Activated CD4-positive, alpha-beta memory T cell treated with anti-CD3 and anti-CD28 coated beads, Interleukin-2, amount 10 ng/mL, durations not matched to agents 7 days and 5 days (primary cell): ENCODE measurements at places on chromosomes 6 and 20.
A peak's percentile ranks its signal among the peaks of the same experiment; 100 is the strongest.

DNA sequence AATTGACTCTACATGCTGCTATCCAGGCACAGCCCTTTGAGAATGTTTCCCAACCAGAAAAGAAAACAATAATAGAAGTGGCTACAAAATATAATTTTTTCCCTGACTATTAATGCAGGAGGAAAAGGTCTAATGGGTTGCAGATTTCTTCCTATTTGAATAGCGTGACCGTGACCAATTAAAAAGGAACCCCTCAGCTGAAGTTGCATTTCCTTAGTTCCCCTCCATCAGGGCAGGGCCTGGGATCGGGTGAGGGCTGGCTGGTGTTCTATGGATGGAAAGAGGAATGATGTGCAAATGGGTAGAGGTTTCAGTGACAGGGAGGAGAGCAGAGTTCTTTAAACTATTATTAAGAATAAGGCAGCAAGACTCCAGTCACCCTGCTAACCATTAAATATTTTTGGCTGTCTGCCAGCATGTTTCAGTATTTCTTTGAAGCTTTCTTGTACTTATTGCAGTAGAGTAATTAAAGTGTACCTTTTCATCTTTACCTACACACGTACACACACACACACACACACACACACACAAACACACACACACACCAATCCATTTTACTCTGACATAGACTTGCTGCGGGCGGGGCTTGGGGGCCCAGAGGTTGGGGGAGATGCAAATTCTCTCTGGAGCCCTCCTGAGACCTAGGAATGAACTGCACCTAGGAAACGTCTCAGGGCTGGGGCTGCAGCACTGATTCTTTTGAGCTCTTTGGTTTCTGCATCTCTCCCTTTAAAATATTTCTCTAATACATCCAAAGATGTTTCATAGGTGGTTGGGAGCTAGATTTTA lies 154.8 kb upstream of the SLC35B3 start:
- no peaks in the 10 kb centered on the region for H3K36me3 ChIP-seq
- H3K4me3 ChIP-seq = no peak overlapping the region
- no peaks in the 10 kb centered on the region for H3K4me1 ChIP-seq
- H3K27ac ChIP-seq = no peak overlapping the region
- no peaks in the 10 kb centered on the region for H3K27me3 ChIP-seq

GRCh38 chr20:25469558-25469957 lies 62.1 kb downstream of the GINS1 start:
- no peaks in the 10 kb centered on the region for H3K36me3 ChIP-seq
- no peak for DNase-seq
- H3K27ac ChIP-seq = no peak overlapping the region
- no peaks in the 10 kb centered on the region for H3K4me1 ChIP-seq
- no peak overlapping the region for H3K4me3 ChIP-seq
- H3K27me3 ChIP-seq = no peaks in the 10 kb centered on the region

DNA sequence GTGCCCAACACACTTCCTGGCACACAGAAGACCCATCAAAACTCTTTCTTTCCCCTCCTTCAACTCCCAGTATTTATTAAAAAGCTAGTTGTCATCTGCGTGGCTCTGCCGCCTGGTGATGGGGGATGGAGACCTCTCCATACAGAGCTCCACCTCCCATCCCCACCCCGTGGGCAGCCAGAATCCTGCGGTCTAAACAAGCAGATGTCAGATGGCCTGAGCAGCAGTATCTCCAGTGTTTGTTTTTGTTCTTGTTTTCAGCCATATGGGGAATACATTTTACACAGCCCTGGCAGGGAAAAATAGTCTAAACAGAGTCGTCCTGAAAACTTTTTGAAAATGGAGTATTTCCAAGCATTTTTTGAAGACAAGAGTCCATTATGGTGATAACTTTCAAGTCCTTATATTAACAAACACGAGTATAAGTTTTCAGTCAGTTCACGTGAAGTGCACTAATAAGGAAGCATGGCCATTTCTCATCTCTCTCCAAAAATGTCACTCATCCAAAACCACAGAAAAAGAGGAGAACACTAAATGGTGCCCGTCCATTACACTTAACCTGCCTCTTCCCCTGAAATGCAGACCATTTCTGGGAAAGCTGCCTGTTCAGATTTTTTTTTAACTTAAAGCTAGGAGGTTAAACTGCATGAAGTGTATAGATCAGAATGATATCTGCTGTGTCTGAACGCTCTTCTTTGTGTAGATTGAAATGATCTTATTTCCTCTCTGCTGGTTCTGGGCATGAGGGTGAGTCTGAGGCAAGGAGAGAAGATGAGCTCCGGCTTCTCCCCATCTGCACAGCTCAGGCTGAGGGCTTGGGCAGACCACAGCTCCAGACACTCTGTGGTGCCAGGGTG lies 91.0 kb downstream of the TCP11 start:
- no peak overlapping the region for H3K4me3 ChIP-seq
- DNase-seq = no peak
- no peak overlapping the region for H3K27ac ChIP-seq

GRCh38 chr6:3912361-3913076 lies 63.3 kb downstream of the FAM50B start:
- H3K27ac ChIP-seq = no peak overlapping the region
- H3K27me3 ChIP-seq = peaks cover 40% of the 10 kb centered on the region
- no peak for DNase-seq
- H3K36me3 ChIP-seq = no peaks in the 10 kb centered on the region
- no peak overlapping the region for H3K4me3 ChIP-seq

DNA sequence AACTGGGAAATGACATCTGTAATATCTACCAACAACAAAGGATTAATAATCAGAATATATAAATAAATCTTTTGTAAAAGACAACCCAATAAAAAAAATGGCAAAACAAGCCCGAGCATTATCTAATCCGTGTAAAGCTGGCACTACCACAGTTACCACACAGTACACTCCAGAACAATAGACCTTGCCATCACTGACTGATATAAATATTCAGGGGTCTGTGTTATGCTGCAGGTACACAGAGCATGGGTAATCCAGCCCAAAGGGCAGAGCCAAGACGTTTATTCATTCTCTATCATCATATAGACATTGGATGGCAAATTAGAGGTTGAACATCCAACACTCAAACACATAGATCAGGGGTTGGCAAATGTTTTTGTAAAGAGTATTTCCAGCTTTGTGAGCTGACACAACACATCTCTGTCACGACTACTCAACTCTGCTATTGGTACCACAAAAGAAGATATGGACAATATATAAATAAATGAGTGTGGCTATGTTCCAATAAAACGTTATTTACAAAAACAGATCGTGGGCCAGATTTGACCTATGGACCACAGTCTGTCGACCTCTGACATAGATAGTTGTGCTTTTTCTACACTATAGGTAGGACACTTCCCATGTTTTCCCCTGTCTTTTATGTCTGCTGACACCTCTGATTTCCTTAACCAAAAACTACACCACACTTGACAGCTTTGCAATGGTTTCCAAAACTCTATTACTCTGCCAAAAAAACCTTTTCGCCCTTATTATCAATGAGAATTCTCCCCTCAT lies 4.5 kb downstream of the NCOA6 start:
- peaks cover 34% of the 10 kb centered on the region for H3K4me1 ChIP-seq
- no peaks in the 10 kb centered on the region for H3K27me3 ChIP-seq
- H3K27ac ChIP-seq = no peak overlapping the region

DNA sequence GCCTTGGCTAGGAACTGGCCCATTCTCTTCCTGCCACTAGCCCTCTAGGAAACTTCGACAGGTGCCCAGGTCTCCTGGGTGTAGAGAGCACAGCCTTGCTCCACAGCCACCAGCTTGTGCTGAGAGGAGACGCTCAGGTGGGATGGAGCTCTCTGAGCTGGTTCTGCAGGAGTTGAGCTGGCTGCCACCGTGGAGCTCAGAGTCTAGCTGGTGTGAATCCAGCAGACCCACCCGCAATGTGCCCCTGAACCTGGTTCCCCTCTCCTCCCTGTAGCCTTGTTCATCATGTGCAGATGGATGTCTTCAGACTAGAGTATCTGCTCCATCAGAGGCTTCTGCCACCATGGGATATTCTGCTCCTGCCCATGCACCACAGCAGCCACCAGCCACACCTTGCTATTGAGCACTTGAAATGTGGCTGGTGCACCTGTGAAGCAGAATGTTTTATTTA lies 222.5 kb downstream of the SYNDIG1 start:
- H3K4me1 ChIP-seq = no peaks in the 10 kb centered on the region
- DNase-seq = no peak
- no peaks in the 10 kb centered on the region for H3K36me3 ChIP-seq
- peaks cover 2% of the 10 kb centered on the region for H3K27me3 ChIP-seq

DNA sequence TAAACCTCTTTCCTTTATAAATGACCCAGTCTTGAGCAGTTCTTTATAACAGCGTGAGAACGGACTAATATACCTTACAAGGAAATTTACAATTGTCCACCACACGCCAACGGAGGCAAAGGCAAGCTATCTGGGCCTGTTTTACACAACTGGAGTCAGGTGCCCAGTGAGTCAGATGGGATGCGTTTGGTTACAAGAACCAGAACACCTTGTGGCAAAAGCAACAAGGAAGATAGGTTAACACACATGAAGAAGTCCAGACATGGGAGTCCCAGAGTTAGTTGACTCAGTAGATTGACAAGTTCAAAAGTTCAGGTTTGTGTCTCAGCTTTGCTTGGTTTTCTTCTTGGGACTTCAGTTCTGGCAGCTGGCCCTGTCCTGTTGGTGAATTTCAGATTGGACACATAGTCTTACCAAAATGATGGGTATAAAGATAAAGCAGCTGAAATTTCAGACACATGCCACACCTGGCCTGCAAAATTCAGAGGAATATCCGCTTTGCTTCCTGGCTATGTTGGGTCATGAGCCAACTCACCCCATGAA lies 97.9 kb downstream of the PXDC1 start:
- peaks cover 13% of the 10 kb centered on the region for H3K27me3 ChIP-seq
- H3K27ac ChIP-seq = no peak overlapping the region
- no peak overlapping the region for H3K4me3 ChIP-seq
- H3K36me3 ChIP-seq = no peaks in the 10 kb centered on the region

GRCh38 chr6:130796313-130796905 lies 30.8 kb upstream of the SMLR1 start:
- no peaks in the 10 kb centered on the region for H3K36me3 ChIP-seq
- DNase-seq = no peak
- no peaks in the 10 kb centered on the region for H3K4me1 ChIP-seq
- H3K4me3 ChIP-seq = no peak overlapping the region

GRCh38 chr6:20110478-20110877 lies 101.8 kb downstream of the MBOAT1 start:
- no peak overlapping the region for H3K4me3 ChIP-seq
- H3K27ac ChIP-seq = no peak overlapping the region
- peaks cover 6% of the 10 kb centered on the region for H3K4me1 ChIP-seq
- no peak for DNase-seq

- no peaks in the 10 kb centered on the region for H3K27me3 ChIP-seq
- H3K36me3 ChIP-seq = no peaks in the 10 kb centered on the region
- H3K4me1 ChIP-seq = no peaks in the 10 kb centered on the region
- DNase-seq = no peak
- no peak overlapping the region for H3K27ac ChIP-seq
- H3K4me3 ChIP-seq = no peak overlapping the region
Observed at GRCh38 chr6:68951270-68951669, 316.2 kb downstream of the ADGRB3 start.

- no peak overlapping the region for H3K27ac ChIP-seq
- DNase-seq = no peak
- H3K4me1 ChIP-seq = peaks cover 44% of the 10 kb centered on the region
- peaks cover 39% of the 10 kb centered on the region for H3K27me3 ChIP-seq
- H3K36me3 ChIP-seq = no peaks in the 10 kb centered on the region
Observed at GRCh38 chr20:44073675-44074071, 113.3 kb downstream of the JPH2 start.

DNA sequence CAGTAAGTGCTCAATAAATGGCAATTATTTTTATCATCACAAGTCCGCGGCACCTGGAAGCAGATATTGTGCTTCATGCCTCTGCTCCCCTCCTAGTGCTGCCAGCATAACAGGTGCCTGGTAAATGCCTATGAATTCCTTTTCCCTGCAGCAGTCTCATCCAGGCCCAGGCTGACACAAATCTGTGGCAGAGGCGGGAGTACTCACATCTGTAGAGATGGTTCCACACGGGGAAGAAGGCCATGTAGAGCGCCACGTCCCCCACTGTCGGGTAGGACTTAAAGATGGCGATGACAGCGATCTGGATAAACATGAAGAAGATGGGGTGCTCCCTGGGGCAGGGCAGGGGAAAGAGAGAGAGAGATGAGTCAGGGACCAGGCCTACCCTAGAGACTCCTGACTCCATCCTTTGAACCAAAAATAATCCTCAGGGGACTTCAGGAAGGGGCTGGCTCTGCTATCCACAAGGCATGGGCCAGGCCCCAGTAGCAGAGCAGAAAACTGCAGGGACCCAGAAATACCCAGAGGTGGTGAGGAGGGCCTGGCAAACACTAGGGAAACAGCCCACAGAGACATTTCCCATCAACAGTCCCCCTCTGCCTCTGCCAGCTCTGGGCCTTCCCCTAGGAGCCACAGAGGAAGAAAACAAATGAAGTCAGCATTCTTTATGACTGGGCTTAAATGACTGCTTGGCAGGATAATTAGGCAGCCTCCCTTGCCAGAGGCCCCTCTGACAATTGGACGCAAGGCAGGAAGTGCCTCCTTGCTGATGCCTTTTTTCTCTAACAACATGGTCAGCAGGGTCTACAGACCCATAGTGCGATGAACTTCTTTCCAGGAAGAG lies 23.0 kb downstream of the MAP1LC3A start:
- no peaks in the 10 kb centered on the region for H3K27me3 ChIP-seq
- H3K27ac ChIP-seq = peak overlapping the region; percentile 85
- peak; percentile 26 for DNase-seq
- H3K4me1 ChIP-seq = peaks cover 35% of the 10 kb centered on the region

DNA sequence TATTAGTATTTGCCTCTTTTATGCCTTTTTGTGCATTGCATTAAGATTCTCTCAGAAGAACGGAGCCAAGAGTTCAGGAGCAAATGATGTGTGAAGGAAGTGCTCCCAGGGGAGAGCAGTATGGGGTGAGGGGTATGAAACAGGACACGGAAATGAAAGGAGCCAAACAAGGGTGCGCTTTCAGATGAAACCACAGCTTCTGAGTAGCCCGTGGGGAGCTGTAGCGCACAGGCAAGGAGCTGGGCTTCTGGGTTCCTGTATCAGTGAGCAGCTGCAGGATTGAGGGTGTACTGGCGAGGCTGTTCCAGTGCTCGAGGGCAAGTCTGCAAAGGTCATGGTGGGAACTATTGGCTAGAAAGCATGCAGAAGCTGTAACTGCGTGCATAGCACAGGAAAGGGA lies 25.4 kb downstream of the ANKEF1 start:
- peaks cover 2% of the 10 kb centered on the region for H3K27me3 ChIP-seq
- H3K4me1 ChIP-seq = no peaks in the 10 kb centered on the region
- H3K4me3 ChIP-seq = no peak overlapping the region
- no peaks in the 10 kb centered on the region for H3K36me3 ChIP-seq
- no peak for DNase-seq

GRCh38 chr20:10487142-10488136 lies 52.3 kb downstream of the SLX4IP start:
- no peak for DNase-seq
- H3K4me1 ChIP-seq = peaks cover 22% of the 10 kb centered on the region
- peaks cover 3% of the 10 kb centered on the region for H3K36me3 ChIP-seq
- H3K4me3 ChIP-seq = no peak overlapping the region
